ENCODE measurements at places on chromosomes 4 and X.

GRCh38 chr4:99893839-99894160, 427 bp downstream of the LAMTOR3 start:
- peak; percentile 4 for DNase-seq

DNA sequence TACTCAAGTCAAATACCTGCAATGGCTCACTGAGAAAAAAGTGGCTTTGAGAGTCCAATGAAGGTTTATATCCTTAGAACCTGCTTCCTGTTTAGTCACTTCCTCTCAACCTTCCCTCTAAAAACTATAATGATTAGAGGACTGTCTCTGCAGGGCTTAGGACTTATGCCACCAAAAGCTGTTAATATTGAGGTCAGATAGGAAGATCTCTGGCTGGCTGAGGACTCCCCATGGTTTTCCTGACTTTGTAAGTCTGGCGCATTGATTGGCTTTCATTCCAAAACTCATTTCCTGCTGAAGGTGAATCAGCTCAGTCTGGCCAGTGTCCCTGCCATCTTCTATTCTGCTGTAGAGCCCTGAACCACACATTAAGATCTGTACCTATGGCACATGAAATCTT, 140.9 kb upstream of the ANK2 start:
- no peak for DNase-seq

- no peak for DNase-seq
Observed at GRCh38 chrX:126137899-126138298, 28.2 kb downstream of the DCAF12L2 start.

DNA sequence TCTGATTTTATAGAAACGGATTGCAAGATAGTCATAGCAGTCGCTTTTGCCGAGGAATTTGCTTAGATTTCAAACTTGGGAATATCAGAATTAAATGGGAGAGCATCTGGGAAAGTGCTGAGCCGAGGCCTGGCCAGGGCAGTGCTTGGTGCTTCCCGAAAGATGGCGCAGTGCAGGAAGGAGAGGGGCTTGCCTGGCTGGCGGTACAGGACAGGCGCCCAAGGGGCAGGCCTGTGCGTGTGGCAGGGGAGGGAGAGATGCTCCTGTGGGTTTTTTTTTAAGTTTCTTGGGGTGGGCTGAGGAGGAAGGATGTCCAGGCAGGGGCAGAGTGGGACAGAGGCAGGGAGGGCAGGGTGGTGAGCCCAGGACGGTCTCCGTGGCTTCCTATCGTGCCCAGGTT, 241.1 kb downstream of the AFAP1 start:
- no peak for DNase-seq

- no peak for DNase-seq
Observed at GRCh38 chrX:153643431-153644351, 3.3 kb upstream of the DUSP9 start.

DNA sequence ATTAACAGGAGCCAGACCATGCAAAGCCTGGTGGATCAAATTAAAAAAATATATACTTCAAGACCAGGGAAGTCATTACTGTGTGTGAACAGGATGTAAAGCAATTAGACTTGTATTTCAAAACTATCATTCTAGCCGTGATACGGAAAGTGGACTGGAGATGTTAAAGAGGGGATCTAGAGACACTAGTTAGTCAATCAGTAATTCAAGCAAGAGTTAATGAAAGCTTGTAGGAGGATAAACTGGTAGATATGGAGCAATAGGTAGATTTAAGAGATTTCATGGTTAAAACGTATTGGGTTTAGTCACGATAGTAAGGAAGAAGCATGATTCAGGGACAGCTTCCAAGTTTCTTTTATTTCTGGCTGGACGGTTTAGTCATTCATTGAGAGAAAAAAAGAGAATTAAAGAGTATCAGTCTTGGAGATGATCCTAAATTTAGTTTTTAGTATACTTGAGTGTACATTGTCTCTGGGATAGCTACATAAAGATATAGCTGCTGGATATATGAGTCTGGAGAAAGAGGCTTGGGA, 3.9 kb downstream of the MAD2L1 start:
- DNase-seq: no peak

GRCh38 chr4:186592445-186592844, 37.1 kb upstream of the MTNR1A start:
- no peak for DNase-seq

DNA sequence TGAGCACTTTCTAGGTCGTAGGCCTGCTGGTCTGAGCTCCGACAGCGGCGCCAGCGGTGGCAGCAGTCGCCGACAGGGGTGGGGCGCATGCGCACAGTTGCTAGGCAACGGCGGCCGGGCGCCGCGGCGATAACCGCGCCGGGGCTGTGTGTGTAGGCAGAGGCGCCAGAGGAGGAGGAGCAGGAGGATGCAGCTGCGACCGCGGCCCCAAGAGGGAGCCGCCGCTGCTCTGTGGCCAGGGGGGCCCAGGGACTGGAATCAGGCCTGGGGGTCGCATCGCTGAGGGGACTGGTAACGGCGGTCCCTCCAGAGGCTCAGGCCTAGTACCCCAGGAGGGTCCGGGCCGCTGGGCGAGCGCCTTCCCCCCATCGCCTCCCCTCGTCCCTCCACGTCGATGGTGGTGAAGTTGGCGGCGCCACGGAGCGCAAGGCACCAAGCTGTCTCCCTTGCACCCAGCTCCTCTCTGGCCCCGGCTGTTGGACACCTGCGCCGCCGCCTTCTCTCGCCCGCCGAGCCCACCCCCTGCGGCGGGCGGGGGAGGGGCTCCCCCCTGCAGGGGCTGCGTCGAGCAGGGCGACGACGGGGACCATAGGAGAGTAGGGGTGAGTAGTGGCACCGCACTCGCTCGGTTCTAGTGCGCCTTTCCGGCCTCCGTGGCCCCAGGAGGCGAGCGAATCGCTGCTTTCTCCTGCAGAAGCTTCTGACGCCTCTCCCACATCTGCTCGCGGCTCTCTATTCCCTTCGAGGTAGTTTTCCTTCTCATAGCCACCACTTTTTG, 58.6 kb upstream of the ZC4H2 start:
- DNase-seq: peak; percentile 66

- no peak for DNase-seq
Observed at GRCh38 chr4:69546134-69546765, 50.5 kb upstream of the UGT2B4 start.

DNA sequence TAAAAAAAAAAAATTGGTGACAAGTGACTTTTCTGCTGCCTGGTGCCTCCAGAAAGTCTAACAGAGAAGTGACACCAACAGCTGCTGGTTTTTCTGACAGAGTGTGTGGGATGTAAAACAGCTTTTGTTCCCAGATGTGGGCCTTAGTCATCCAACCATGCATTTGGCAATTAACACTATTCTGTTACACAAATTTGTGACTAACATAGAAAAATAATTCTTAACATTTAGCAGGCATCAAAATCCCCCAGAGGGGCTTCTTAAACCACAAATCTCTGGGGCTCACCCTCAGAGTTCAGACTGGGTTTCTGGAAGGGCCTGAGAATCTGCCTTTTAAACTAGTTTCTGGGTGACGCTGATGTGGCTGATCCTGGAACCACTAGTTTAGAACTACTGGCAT, 100.5 kb upstream of the PCDH7 start:
- no peak for DNase-seq

DNA sequence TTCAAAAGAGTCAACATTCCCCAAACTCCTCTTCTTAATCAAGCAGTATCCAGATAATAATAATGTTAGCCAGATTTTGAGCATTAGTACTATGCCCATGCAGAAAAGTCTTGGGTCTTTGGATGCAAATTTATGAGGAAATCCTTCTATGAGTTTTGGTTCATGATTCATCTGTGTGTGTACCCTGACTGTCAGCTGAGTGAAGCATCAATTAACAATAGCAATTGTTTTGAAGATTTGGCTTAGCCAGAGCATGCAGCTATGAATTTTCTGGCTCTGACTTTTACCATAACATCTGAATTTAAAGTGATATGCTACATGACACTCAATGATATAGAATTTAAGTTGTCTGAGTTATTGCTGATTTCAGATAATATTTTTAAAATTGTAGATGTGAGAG, 145.8 kb downstream of the KLHL4 start:
- DNase-seq: no peak

- no peak for DNase-seq
Observed at GRCh38 chr4:183912585-183912984, 7.5 kb downstream of the STOX2 start.

DNA sequence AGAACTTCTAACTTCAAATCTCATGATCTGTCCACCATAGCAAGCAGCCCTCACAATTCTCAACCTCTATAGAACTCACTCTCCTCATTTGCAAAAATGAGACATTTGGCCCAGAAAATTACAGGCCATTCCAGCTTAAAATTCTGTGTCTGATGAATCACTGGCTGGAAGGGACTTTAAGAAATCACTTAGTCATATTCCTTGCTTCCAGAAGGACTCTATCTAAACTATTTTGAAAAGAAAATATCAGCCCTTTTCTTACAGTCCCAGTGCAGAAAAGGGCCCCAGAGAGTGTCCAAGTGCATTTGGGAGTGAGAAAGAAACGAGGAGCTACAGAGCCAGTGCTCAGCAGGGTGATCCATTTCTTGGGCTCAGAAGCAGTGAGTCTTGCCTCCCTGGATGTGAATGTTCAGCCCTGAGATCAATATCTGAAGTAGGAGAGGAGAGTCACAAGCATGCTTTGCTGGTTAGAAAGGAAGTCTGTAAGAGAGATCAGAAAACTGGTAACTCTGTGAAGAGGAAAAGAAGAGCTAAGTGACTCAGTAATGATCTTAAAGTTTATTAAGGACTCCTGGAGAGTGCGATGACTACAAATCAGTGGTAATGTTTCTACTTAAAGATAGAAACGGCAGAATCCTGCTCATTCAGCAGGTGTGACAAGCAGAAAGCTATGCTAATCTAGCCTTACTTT, 139.8 kb downstream of the PALLD start:
- no peak for DNase-seq

- no peak for DNase-seq
Observed at GRCh38 chrX:40938423-40938822, 146.8 kb upstream of the USP9X start.

GRCh38 chr4:8860892-8861575, 10.6 kb downstream of the HMX1 start:
- no peak for DNase-seq

- peak; percentile 11 for DNase-seq
Observed at GRCh38 chr4:95549246-95550114, 707 bp upstream of the UNC5C start.

- DNase-seq: no peak
Observed at GRCh38 chrX:370963-371745, 15.6 kb downstream of the PPP2R3B start.

DNA sequence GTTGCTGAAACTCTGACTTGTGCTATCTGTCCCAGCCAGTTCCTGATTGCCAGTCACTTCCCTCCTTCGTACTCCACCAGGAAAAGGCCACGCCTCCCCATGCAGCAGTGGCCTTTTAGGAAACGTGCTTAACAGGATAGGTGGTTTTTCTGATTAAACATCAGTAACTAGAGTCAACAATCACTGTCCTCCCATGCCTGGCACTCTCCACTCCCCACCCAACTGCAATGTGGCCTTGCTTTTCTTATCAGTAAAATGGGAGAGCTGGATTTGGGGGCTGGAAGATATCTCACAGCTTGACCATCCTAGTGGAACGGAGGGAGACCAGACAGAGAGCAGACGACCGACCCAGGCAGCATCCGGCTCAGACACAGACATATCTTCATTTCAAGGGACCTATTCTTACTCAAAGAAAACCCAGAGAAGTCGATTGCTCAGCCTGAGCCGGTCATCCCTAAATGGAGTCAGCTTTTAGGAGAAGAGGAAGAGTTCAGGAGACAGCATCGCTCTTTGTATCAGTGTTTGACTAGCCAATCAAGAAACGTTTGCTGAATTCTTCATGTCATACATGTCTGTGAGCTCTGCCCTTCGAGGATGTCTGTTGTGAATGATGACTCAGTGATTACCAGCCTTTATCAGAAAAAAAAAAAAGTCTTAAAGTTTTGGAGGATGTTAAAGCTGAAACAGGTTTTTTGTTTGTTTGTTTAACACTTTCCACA, 12.7 kb upstream of the UBA6 start:
- DNase-seq: peak; percentile 53

DNA sequence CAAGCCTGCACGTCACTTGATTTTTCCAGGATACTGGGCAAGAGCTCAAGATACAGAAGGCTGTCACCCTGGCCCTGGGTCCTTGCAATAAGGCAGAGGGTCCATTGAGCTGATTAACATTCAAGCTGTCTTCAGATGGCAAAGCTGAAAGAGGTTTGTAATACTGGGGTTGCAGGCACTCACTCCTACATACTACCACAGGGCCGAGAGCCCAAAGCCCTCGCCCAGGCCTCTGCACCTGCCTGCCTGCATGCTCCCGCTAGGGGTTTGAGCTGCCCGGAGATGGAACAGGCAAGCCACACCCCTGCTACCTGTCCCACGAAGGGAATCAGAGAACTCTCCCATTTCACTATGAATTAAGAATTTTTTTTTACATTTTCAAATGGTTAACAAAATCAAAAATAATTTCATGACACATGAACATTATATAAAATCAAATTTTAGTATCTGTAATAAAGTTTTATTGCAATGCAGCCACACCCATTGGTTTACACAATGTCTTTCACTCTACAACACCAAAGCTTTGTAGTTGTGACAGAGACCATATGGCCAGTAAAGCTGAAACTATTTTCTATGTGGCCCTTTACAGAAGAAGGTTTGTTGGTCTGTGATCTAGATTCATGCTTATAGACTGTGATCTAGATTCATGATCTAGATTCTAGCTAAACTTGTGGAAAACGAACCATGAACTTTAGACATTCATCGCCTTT, 530.4 kb upstream of the IGFBP7 start:
- no peak for DNase-seq

- no peak for DNase-seq
Observed at GRCh38 chrX:19540076-19540475, 24.8 kb upstream of the MAP3K15 start.

DNA sequence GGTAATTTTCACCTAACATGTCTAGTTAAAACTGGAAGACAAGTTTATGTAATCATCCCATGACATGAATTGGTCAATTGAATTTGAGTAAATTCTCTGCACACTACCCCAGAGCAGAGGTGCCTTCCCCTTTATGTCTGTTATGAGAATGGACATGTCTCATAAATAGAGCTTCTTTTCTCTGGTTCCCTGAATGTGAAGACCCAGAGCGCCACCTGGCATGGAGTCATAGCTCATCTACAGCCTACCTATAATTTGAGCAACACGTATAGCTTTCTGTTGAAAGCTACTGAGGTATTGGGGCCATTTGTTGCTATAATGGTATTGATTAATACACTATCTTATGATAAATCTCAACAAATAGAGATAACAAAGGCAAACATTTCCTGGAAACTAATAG, 626.5 kb upstream of the GALNTL6 start:
- DNase-seq: no peak

- DNase-seq: no peak
Observed at GRCh38 chrX:152306331-152306730, 144.8 kb downstream of the GABRA3 start.

- DNase-seq: no peak
Observed at GRCh38 chrX:134711135-134711921, 53.1 kb upstream of the PLAC1 start.

- DNase-seq: no peak
Observed at GRCh38 chr4:156676116-156676851, 295.3 kb downstream of the PDGFC start.

GRCh38 chrX:123851079-123851478, 8.8 kb upstream of the XIAP start:
- DNase-seq: no peak

- no peak for DNase-seq
Observed at GRCh38 chr4:88225232-88226105, 58.9 kb downstream of the PPM1K start.

- DNase-seq: no peak
Observed at GRCh38 chr4:99879458-99879857, 14.8 kb downstream of the LAMTOR3 start.
